IPS DF 6.9 (cell line): ENCODE measurements at places on chromosomes 6 and 20.
A peak's percentile ranks its signal among the peaks of the same experiment; 100 is the strongest.

GRCh38 chr6:15623276-15624116, 39.3 kb downstream of the DTNBP1 start:
- no peak overlapping the region for H3K4me3 ChIP-seq
- H3K4me1 ChIP-seq = no peaks in the 10 kb centered on the region
- DNase-seq = no peak

GRCh38 chr6:96626759-96627364, 63.9 kb downstream of the FHL5 start:
- DNase-seq = no peak
- no peaks in the 10 kb centered on the region for H3K27me3 ChIP-seq
- no peak overlapping the region for H3K27ac ChIP-seq
- H3K4me1 ChIP-seq = no peaks in the 10 kb centered on the region

GRCh38 chr6:141452354-141452686, 680.4 kb upstream of the GJE1 start:
- no peaks in the 10 kb centered on the region for H3K27me3 ChIP-seq
- 0 out of 2 replicates have a peak, but pooled peaks cover 2% of the 10 kb centered on the region for H3K4me1 ChIP-seq
- DNase-seq = no peak

GRCh38 chr20:341682-342081, 5.2 kb upstream of the NRSN2 start:
- H3K27ac ChIP-seq = no peak overlapping the region
- DNase-seq = no peak
- H3K36me3 ChIP-seq = no peaks in the 10 kb centered on the region
- no peaks in the 10 kb centered on the region for H3K27me3 ChIP-seq

GRCh38 chr6:127176146-127176545, 57.7 kb downstream of the RSPO3 start:
- H3K4me3 ChIP-seq = no peak overlapping the region
- no peaks in the 10 kb centered on the region for H3K36me3 ChIP-seq
- no peak for DNase-seq
- H3K27me3 ChIP-seq = no peaks in the 10 kb centered on the region
- no peaks in the 10 kb centered on the region for H3K4me1 ChIP-seq

GRCh38 chr6:118812970-118813369, 81.0 kb upstream of the ASF1A start:
- DNase-seq = no peak
- no peaks in the 10 kb centered on the region for H3K36me3 ChIP-seq
- H3K4me3 ChIP-seq = no peak overlapping the region
- no peaks in the 10 kb centered on the region for H3K27me3 ChIP-seq
- H3K4me1 ChIP-seq = peaks cover 2% of the 10 kb centered on the region; the same call in 1 of the 2 replicates

DNA sequence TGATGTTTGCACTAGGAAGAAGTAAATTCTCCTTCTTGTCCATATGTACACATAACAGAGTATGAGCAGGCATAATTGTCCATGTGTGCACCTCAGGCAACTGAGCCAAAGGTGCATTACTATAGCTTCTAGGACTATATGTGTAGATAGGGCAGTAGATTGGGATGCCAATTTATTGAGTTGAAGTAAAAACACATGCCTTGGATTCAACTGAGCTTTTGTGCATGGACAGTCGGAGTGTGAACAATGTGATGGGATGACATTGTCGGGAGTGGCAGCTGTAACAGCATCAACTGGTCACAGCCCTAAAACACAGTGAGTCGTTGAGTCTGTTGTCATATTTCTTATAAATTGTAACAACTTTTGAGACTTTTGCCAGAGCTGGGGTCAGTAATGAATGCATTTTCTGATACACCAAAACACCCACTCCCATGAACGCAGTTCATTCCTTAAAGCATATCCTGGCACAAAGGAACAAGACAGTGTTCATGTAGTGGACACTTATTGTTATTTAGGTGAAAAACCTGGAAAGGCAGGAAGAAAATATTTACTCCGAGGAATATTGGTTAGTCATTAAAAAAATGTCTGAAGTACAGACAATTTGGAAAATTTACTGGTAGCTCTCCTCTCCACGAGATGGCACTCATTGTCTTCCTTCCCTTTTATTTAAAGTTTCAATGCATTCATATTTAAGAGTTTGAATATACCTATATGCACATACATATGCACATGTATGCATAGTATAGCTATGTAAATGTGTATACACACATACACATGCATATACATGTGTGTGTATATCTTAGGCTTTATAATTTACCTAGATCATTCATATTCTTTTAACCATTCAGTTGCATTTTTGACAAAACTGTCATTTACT, 302.0 kb upstream of the STXBP5 start:
- DNase-seq = no peak
- H3K4me1 ChIP-seq = no peaks in the 10 kb centered on the region
- no peak overlapping the region for H3K27ac ChIP-seq
- no peak overlapping the region for H3K4me3 ChIP-seq
- H3K27me3 ChIP-seq = no peaks in the 10 kb centered on the region
- no peaks in the 10 kb centered on the region for H3K36me3 ChIP-seq

DNA sequence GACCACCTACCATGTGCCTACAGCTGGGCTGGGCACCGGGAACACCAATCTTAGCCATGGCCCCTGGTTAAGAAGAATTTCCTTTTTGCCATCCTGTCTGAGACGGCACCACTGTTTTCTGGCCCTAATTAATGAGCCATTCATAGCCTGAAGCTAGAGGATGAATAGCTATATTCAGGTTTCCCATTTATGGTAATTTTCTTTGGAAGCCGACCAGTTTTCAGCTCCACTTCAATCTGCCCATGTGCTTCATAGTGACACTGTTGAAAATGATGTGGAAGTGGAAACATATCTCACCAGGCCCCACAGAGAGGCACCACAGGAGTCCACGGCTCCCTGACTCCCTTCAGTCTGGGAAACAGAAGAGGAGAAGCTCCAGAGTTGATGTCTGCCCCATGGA, 22.6 kb upstream of the ULBP3 start:
- DNase-seq = no peak
- H3K27me3 ChIP-seq = no peaks in the 10 kb centered on the region
- 0 out of 2 replicates have a peak, but pooled peaks cover 1% of the 10 kb centered on the region for H3K4me1 ChIP-seq
- no peak overlapping the region for H3K4me3 ChIP-seq
- no peaks in the 10 kb centered on the region for H3K36me3 ChIP-seq
- H3K27ac ChIP-seq = no peak overlapping the region

GRCh38 chr20:8168785-8169288, 36.8 kb downstream of the PLCB1 start:
- H3K27me3 ChIP-seq = no peaks in the 10 kb centered on the region
- DNase-seq = no peak
- H3K27ac ChIP-seq = no peak overlapping the region
- no peaks in the 10 kb centered on the region for H3K4me1 ChIP-seq
- no peak overlapping the region for H3K4me3 ChIP-seq

GRCh38 chr6:39166189-39166911, 51.4 kb upstream of the SAYSD1 start:
- no peaks in the 10 kb centered on the region for H3K27me3 ChIP-seq
- H3K4me1 ChIP-seq = no peaks in the 10 kb centered on the region
- H3K27ac ChIP-seq = no peak overlapping the region
- no peak overlapping the region for H3K4me3 ChIP-seq
- peak; percentile 80 for DNase-seq
- no peaks in the 10 kb centered on the region for H3K36me3 ChIP-seq

DNA sequence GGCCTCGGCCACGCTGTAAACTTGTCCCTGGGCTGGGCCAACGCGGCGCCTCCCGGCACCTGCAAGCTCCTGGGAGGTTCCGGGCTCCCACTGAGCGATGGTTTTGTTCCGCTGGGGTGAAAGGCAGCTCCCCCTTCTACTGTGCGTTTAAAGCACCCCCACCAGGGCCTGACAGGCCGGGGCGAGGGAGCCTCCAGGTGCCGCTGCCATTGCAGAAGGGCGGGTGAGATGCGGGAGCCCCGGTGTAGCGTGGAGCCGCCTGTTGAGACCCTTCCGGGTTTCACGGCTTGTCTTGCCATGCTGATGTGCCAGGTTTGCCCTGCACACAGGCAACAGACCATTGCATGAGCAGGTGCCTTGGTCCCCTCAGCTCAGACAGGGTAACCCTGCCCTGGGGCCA, 2.9 kb downstream of the COL20A1 start:
- no peak for DNase-seq
- H3K36me3 ChIP-seq = no peaks in the 10 kb centered on the region
- H3K27me3 ChIP-seq = no peaks in the 10 kb centered on the region
- peaks cover 8% of the 10 kb centered on the region for H3K4me1 ChIP-seq

- no peaks in the 10 kb centered on the region for H3K27me3 ChIP-seq
- H3K36me3 ChIP-seq = no peaks in the 10 kb centered on the region
- DNase-seq = no peak
- no peak overlapping the region for H3K4me3 ChIP-seq
Observed at GRCh38 chr20:36861625-36861874, 14.4 kb upstream of the TLDC2 start.

GRCh38 chr20:32465092-32465900, 107.2 kb downstream of the ASXL1 start:
- H3K4me3 ChIP-seq = no peak overlapping the region
- no peak overlapping the region for H3K27ac ChIP-seq
- H3K36me3 ChIP-seq = no peaks in the 10 kb centered on the region; the same call in 1 of the 2 replicates
- no peak for DNase-seq
- H3K4me1 ChIP-seq = peaks cover 10% of the 10 kb centered on the region

DNA sequence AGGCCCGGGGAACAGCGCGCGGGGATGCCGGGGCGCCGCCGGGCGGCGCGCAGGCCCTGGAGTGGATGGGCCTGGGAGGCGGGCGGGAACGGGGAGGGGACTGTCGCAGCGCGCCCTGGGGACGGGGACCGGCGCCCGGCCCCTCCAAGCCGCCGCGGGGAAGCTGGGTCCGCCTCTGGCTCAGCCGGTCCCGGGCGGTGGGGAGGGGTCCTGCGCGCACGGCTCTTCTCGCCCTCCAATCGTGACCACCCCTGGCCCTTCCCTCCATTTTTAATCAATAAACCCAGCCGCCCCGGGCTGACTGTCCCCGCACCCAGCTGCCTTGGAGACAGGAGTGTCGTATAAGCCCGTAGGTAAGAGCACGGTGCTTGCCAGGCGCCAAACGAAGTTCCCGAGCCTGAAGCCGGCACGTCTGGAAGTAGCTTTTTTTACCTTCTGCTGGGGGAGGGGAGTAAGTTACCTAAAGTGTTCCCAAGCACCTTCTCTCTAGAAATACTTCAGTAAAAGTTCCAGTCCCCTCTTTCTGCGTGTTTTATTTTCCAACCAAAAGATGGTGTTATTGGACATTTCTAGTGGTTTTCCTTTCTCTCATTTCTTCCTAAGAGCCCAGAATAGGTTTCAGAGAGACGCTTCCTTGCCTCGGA, 780 bp upstream of the TAF4 start:
- H3K4me1 ChIP-seq = peaks cover 13% of the 10 kb centered on the region
- no peaks in the 10 kb centered on the region for H3K27me3 ChIP-seq
- no peaks in the 10 kb centered on the region; the same call in 1 of the 2 replicates for H3K36me3 ChIP-seq
- no peak overlapping the region for H3K27ac ChIP-seq
- peak overlapping the region; percentile 65; the same call in 1 of the 2 replicates for H3K4me3 ChIP-seq

DNA sequence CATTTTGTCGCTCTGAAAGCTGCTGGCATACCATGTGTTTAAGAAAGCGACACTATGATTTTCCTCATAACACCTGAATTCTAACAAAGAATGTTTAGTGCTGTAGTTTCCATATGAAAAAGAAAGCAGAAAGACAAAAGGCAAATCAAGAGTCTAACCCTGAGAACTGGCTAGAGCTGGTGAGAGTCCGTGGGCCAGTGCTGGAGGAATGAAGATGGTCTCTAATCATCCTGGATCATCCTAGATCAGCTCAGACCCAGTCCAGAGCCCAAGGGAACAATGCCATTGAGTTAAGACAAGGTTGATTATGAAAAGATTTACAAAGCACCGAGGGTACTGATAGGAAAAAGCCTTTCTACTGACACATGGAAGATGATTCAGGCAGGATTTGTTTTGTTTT, 73.0 kb upstream of the MYLIP start:
- no peak overlapping the region for H3K27ac ChIP-seq
- H3K36me3 ChIP-seq = no peaks in the 10 kb centered on the region
- peaks cover 3% of the 10 kb centered on the region; the same call in 1 of the 2 replicates for H3K4me1 ChIP-seq
- H3K4me3 ChIP-seq = no peak overlapping the region

GRCh38 chr6:12595161-12595811, 121.3 kb upstream of the PHACTR1 start:
- no peaks in the 10 kb centered on the region for H3K27me3 ChIP-seq
- H3K27ac ChIP-seq = no peak overlapping the region
- H3K4me1 ChIP-seq = peaks cover 1% of the 10 kb centered on the region; the same call in 1 of the 2 replicates
- no peak for DNase-seq
- H3K4me3 ChIP-seq = no peak overlapping the region

- H3K4me3 ChIP-seq = no peak overlapping the region
- DNase-seq = no peak
- H3K4me1 ChIP-seq = no peaks in the 10 kb centered on the region
- H3K27me3 ChIP-seq = no peaks in the 10 kb centered on the region
Observed at GRCh38 chr6:159487636-159488035, 205.4 kb downstream of the SOD2 start.

DNA sequence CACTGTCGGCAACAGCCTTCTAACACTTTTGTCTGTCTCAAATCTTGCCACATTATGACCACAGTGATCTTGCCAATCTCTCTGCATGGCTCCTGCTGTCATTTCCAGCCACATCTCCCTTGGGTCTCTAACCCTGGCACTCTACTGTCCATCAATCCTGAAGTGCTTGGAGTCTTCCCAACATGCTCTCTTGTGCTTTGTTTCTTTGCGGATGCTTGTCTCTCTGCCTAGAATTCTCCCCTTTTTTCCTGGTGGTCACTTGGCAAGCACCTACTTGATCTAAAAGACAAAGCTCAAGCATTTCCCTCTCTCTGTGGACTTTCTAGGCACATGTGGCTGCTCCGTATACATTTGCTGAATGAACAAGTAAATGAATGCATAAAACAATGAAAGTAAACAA, 290.7 kb upstream of the MAP3K7 start:
- no peak overlapping the region for H3K4me3 ChIP-seq
- no peaks in the 10 kb centered on the region for H3K36me3 ChIP-seq
- no peak overlapping the region for H3K27ac ChIP-seq

DNA sequence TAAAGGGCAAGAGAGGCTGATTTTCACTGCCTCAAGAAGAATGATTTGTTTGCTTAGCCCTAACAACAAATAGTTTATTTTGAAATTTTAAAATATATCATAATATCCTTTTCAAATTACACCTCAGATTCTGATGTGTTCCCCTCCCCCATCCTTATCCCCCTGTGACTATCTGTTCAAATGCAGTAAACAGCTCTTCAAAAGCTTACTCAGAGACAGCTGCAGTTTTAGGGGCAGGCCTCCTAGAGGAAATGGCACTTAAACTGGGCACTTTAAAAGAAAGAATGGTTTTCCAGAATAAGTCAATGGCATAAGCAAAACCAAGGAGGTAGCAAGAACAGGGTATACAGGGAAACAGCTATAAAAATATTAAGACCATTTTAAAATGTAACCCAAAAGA, 118.6 kb upstream of the UST start:
- peaks cover 1% of the 10 kb centered on the region; the same call in 1 of the 2 replicates for H3K27me3 ChIP-seq
- no peaks in the 10 kb centered on the region for H3K36me3 ChIP-seq
- no peaks in the 10 kb centered on the region; the same call in none of the 2 replicates for H3K4me1 ChIP-seq
- DNase-seq = no peak
- H3K27ac ChIP-seq = no peak overlapping the region
- H3K4me3 ChIP-seq = no peak overlapping the region

- no peak for DNase-seq
- H3K4me3 ChIP-seq = no peak within 1 kb of the TSS
- H3K27ac ChIP-seq = no peak within 1 kb of the TSS
- H3K36me3 ChIP-seq = no peaks in the 10 kb centered on the region
Observed at GRCh38 chr6:29487660-29488059, at the start of gene MAS1L. Gene MAS1L (minus strand): TSS chr6:29487956. CDS start chr6:29487902, 54 bp downstream.

- no peaks in the 10 kb centered on the region for H3K27me3 ChIP-seq
- no peak overlapping the region for H3K27ac ChIP-seq
- H3K4me1 ChIP-seq = no peaks in the 10 kb centered on the region
- H3K36me3 ChIP-seq = no peaks in the 10 kb centered on the region
Observed at GRCh38 chr6:23927935-23928334, 198.1 kb upstream of the NRSN1 start.

GRCh38 chr20:25012616-25013189, 20.2 kb upstream of the APMAP start:
- H3K4me1 ChIP-seq = peaks cover 2% of the 10 kb centered on the region; the same call in 1 of the 2 replicates
- H3K27ac ChIP-seq = no peak overlapping the region
- H3K27me3 ChIP-seq = no peaks in the 10 kb centered on the region
- DNase-seq = no peak
- no peaks in the 10 kb centered on the region for H3K36me3 ChIP-seq
